ENCODE measurements at places on chromosomes 1 and 21.

- no peak for DNase-seq
These were observed 4.0 kb downstream of the WDR26 start for GRCh38 chr1:224430511-224431113.

DNA sequence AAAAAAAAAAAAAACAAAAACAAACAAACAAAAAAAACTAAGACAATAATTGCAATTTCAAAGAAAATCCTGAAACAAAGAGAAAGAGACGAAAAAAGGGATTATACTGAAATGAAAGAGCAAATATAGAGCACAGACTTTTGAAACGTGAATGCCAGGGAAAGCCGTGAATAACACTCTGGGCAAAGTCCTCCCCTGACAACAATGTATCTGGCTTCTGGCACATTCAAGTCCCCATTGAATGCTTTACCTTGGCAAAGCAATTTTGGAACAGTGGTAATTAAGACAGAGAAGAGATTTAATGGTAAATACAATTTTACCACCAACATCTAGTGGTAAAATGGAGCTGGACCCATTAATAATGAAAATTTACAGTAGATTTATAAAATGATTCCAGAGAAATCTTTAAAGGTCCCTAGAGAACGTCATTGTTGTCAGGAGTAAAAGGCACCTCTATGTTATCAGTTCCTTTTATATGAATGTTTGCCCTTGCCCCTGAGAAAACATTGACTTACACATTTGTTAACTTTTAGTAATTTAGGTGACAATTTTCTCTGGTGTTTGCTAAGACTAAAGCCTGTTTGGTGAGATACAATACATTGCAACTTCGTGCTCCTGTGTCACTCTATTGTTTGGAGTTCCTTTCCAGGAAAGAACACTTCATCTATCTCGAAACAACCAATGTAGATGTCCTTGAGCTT lies 89.7 kb downstream of the GREM2 start:
- DNase-seq: no peak

DNA sequence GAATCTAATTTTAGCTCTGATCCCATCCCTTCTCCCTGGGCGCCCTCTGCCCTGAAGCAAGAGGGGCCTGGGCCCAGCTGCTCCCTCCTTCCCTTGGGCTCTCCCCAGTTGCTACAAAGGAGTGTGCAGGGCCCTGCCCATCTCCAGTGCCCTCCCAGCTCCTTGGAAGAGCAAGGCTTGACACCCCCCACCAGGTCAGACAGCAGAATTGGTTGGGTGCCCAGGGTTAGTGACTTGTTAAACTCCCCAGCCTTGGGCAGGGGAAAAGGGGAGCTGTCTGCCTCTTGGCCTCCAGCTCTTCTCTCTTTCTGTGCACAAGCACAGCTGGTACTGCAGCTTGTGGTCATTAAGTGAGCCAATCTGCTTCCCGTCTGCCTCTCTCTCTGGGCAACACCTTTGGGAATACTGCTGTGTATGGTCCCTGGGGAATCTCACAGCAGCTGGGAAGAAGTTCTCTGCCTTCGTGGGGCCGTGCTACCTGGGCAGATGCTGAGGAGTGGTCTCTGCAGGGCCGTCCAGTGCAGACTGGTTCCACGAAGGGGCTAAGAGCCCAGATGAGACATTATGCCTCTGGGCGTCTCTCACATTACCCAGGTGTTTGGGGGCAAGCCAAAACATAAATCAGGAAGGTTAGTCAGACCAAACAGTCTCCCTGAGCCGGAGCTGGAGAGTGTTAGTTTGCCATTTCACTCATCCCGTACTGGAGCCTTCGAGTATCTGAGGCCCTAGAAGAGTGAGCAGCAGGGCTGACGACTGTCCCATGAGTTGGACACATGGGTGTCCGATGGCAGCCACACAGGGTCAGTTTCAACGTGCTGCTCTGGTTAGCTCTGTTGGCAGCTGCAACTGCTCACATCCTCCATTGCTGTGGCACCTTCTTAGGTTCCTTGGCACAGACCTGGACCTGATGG lies 37.3 kb downstream of the TMEM53 start:
- DNase-seq: no peak

DNA sequence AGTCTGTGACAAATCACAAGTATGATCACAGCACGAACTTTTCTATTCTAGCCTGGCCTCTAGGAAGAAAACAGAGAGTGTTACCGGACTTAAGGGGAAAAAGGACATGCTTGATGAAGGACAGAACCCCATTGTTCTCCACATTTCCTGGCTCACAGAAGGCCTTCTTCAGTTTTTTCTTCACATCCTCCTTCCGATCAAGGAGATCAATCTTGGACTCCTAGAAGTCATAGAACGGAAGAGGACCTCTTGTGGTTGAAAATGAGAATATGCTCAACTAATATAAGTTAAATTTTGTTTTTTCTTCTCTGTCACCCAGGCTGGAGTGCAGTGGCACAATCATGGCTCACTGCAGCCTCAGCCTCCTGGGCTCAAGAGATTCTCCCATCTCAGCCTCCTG lies 30.3 kb downstream of the YARS1 start:
- DNase-seq: no peak

DNA sequence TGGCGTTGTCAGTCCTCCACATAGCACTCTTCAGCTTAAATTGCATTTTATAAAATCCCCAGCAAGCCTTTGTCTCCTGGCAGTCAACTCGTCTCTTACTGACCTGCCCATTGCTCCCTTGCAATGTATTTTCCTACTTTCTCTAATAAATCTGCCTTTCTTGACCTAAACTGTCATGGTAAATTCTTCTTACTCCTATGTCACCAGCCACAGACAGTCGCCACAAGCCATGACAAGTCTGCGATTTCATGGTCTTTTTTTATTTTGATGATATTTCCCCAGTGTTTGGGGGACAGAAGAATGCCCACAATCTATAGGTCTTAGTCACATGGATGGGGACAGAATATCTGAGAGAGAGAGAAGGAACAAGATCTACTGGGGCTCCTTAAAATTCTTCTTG lies 8.4 kb downstream of the IFNAR2 start:
- DNase-seq: no peak

DNA sequence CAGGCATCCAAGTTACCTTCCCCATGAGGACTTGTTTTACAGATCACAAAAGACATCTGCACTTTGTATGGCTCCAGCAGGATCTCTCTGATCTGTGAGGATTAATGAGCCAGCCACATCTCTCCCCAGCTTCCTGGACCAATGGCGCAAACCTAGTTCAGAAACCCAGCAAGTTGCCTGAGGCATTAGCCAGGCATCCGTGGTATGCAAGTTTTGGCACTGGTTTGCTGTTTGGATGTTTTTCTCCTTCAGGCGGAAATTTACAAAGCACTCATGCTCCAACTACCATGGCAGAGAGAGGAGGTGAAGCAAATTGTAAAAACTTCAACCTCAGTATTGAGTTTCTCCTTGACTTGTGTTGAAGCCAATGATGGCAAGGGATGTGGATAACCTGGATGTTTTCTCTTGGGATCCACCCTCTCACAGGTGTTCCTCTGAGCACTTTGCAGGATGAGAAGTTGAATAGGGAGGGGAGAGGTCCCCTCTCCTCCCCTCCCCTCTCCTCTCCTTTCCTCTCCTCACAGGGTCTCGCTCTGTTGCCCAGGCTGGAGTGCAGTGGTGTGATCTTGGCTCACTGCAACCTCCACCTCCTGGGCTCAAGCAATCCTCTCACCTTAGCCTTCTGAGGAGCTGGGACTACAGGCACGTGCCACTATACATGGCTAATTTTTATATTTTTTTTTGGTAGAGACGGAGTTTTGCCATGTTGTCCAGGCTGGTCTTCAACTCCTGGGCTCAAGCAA lies 25.6 kb upstream of the ENO1 start:
- no peak for DNase-seq

DNA sequence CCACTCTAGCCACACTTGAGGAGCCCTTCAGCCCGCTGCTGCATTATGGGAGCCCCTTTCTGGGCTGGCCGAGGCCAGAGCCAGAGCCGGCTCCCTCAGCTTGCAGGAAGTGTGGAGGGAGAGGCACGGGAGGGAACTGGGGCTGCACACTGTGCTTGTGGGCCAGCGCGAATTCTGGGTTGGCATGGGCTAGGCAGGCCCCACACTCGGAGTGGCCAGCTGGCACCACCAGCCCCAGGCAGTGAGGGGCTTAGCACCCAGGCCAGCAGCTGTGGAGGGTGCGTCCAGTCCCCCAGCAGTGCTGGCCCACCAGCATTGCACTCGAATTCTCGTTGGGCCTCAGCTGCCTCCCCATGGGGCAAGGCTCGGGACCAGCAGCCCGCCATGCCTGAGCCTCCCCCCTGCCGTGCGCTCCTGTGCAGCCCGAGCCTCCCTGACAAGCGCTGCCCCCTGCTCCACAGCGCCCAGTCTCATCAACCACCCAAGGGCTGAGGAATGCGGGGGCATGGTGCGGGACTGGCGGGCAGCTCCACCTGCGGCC lies 785.9 kb upstream of the TPTE start:
- no peak for DNase-seq

GRCh38 chr1:201501144-201501543 lies 5.8 kb downstream of the CSRP1 start:
- DNase-seq: no peak

DNA sequence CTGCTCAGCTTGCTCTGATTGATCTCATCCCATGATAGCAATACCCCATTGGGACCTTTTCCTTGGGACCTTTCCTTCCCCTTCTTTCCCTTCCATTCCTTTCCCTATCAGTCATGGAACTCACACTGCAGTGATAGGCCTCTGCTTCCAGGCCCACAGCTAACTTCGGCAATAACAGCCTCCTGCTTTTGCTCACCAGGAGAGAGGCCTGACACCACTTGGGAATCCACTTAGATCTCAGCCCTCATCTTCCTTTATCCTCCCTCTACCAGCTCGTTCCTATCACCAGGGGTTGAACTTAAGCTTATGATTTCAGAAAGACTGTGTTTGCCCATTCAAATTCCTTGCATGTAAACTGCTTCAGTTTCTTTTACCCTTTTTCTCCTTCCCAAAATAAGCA lies 11.0 kb upstream of the TIPRL start:
- DNase-seq: no peak

- DNase-seq: peak; percentile 58
These were observed 72.2 kb upstream of the SELENON start for GRCh38 chr1:25727635-25728286.

DNA sequence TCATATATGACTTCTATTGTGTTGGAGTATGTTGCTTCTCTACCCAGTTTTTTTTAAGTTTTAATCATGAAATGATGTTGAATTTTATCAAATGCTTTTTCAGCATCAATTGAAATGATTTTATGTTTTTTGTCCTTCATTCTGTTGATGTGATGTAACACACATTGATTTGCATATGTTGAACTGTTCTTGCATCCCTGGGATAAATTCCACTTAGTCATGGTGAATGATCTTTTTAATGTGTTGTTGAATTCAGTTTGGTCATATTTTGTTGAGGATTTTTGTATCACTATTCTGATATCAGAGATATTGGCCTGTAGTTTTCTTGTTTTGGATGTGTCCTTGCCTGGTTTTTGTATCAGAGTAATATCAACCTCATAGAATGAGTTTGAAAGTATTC lies 46.6 kb upstream of the CD55 start:
- no peak for DNase-seq

- peak; percentile 53 for DNase-seq
These were observed 1.2 kb upstream of the ATP13A2 start for GRCh38 chr1:17012775-17013490.

- DNase-seq: peak; percentile 4
These were observed 143.8 kb downstream of the TGFB2 start for GRCh38 chr1:218488986-218489385.

- DNase-seq: no peak
These were observed 108.0 kb upstream of the DPYD start for GRCh38 chr1:98028800-98029199.

DNA sequence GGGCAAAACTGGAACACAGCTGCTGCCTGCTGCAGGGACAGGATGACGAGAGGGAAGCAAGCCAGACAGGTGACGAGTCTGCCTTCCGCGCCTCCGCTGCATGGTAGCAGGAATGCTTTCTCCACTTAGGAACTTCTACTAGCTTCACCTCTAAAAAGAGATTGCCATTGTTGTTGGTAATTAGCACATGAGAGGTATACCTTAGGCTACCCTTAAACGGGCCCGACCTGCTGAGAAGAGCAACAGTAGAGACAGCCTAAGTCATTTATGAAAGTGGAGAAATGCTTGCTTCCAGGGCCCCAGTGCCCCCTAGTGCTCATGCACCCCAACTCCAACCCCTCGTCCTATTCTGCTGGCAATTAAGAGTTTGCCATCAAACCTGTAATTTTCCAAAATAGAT lies 96.9 kb upstream of the AKT3 start:
- peak; percentile 59 for DNase-seq
